Cerebellar nuclear complex (tissue), 1 donor: ENCODE measurements at places on chromosomes 3 and 15.

DNA sequence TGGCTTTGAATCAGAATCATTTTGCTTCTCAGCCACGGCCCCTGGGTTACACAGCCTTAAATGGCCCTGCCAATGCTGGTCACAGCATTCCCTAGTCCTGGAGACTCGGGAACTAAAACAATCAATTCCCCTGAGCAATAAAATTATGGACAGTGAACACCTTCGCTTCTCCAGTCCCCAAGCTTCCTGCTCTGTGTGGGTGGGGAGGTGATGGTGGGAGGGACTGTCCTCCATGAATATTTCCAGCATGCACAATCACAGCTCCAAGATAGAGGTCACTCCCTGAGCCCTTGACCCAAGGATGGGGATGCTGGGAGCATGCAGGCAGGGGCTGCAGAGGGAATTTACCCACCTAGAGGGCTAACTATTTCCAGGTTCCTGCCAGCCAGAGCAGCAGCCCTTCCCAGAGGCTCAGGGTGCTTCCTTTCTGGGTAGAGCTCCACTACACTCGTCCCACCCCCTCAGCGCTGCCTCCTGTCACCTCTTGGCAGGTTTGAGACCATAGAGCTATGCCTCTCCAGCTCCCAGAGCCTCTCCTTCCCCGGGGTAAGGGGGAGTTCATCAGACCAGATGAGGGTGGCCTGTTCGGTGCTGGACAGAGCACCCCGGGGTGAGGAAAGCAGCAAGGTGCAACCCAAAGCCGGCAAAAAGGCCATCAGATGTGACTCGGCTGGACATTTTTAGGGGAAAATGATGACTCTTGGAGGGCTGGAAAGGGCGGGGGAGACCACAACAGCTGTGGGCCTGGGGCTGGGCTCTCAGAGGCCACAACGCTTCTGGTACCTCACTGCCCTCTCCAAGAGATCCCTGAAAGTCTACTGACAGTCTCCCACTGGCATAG is 14.5 kb upstream of the CCDC33 start:
- DNase-seq, result no peak

GRCh38 chr3:111591555-111591954 is 3.6 kb downstream of the ZBED2 start:
- DNase-seq, result no peak

DNA sequence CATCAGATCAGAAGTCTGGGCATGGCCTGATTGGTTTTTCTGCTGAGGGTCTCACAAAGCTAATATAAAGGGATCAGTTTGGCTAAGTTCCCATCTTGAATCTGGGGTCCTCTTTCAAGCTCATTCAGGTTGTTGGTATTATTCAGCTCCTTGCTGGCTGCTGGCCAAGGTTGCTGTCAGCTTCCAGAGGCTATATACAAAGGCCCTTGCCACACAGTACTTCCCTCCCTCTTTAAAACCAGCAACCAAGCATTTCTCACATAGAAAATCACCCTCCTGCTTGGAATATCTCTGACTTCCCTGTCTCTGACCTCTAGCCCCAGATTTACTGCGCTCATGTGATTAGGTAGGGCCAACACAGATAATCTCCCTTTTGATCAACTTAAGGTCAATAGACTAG is 442.9 kb downstream of the ERC2 start:
- no peak for DNase-seq

DNA sequence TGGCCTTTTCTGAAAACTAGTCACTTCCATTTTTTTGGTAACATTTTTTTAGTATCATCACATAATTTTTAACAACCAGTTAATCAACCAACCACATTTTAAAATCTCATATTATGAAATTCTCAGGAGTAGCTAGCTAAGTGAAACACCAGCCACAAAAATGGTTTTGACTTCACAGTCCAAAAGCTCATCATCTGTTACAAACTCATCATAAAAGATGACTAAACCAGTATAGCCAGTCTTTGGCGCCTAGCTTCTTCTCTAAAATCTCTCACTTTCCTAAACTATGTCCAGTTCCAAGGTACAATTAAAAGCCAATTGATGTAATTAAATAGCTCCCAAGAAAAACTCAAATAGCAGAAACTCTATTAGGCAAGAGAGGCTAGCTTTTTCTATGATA is 88.2 kb upstream of the ZNF385D start:
- DNase-seq, result no peak
